ENCODE measurements at places on chromosomes 12 and 14. TPM values are rescaled to one million over a fixed set of nuclear protein-coding genes. Genes with fewer than 3 reads are reported as not detected.

Gene DUSP16
- total RNA-seq: 15.9 TPM

Gene RNASE3
- total RNA-seq: 0.80 TPM

Gene ABCD4
- 41.5 TPM for total RNA-seq

Gene CISTR
- total RNA-seq: not detected

Gene SLC41A2
- 36.5 TPM for total RNA-seq

Gene RPS6KL1
- 23.6 TPM for total RNA-seq

Gene RPS6KA5
- total RNA-seq: 3.2 TPM

Gene PIWIL1
- total RNA-seq: not detected

Gene TBC1D30
- total RNA-seq: 5.9 TPM

Gene IL26
- not detected for total RNA-seq

Gene GALNT9
- not detected for total RNA-seq

Gene PTPRB
- total RNA-seq: 64.7 TPM

Gene PZP
- total RNA-seq: 0.61 TPM

Gene ANKS1B
- total RNA-seq: 5.3 TPM

Gene PRB2
- not detected for total RNA-seq

Gene OSGEP
- total RNA-seq: 23.3 TPM

Gene APOF
- total RNA-seq: not detected

Gene MYL2
- not detected for total RNA-seq

Gene IRF2BPL
- total RNA-seq: 51.9 TPM

Gene KITLG
- total RNA-seq: 9.6 TPM

Gene PMCH
- not detected for total RNA-seq

Gene NDRG2
- 120 TPM for total RNA-seq

Gene E2F7
- 0.22 TPM for total RNA-seq

Gene ZNF891
- total RNA-seq: 1.8 TPM

Gene TGFB3
- total RNA-seq: 56.8 TPM

Gene VDR
- total RNA-seq: 9.8 TPM

Gene PPP1R1A
- 184 TPM for total RNA-seq

Gene NACA
- 717 TPM for total RNA-seq
